Activated CD8-positive, alpha-beta memory T cell treated with anti-CD3 and anti-CD28 coated beads for 1 hour (primary cell): ENCODE measurements at places on chromosomes 6 and 20.

GRCh38 chr6:38183856-38184584 is 364.5 kb downstream of the ZFAND3 start:
- no peak for DNase-seq

- no peak for DNase-seq
Measured at GRCh38 chr20:57564951-57565642, 4.2 kb downstream of the PCK1 start.

GRCh38 chr6:131914967-131915751 is 36.0 kb downstream of the CCN2 start:
- peak; percentile 24 for DNase-seq

GRCh38 chr6:21064756-21065340 is 528.7 kb upstream of the SOX4 start:
- DNase-seq, result no peak

DNA sequence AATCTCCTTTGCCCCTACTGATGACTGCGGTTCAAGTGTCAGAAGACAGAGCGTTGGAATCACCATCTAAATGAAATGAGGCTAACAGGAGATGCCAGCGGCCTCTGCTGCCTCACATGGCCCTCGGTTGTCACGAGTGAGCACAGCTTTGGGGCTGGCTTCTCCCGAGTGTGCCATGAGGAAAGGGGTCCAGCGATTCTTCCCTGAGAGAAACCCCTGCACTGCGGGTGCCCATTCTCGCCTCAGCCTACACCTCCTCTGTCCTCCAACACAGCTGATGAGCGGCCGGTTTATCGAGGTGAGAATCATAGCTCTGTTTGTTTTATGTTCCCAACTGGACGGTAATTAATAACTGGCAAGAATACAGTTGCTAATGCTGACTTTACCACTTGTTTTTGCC is 144.7 kb upstream of the RPS6KA2 start:
- DNase-seq, result no peak

DNA sequence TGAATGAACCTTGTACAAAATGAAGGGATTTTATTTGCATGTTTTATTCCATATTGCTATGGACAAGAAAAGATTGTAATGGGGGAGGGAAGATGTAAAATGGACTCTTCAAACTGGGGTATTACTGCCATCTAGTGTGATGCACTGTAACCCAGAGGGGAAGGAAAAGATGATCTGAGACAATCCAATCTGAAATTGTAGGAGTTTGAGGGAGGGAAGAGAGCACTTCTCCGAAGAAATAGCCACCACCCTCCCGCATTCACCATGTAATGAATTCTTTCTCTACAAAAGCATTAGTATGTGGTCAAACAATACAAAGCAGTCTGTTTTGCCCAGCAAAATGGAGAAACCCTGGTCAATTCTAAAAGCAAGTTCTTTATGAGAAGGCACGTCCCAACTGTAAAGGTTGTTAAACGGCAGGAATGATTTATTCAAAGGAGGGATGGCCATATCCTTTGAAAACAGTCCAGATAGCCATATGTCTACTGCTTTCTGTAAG is 679.5 kb upstream of the NRSN1 start:
- no peak for DNase-seq

- no peak for DNase-seq
Measured at GRCh38 chr6:167682546-167683027, 144.1 kb upstream of the AFDN start.

GRCh38 chr6:130882370-130882769 is 55.2 kb downstream of the SMLR1 start:
- DNase-seq, result no peak

DNA sequence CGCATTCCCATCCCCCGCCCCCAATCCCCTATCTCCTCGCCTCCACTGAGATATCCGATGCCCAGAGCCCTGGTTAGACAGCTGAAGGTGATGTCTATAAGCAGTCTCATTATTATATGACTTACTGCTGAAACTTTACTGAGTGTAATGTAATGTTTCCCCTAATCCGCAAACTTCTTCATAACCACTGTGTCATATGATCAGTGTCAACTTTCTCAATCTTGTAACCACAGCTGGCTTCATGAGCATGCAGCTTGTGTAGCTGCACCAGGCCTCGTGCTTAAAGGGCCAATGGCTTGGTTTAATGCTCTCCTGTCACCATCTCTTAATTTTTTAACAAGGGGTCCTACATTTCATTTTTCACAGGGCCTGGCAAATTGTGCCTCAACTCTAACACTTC is 8.1 kb downstream of the ASIP start:
- no peak for DNase-seq

GRCh38 chr6:166910601-166911000 is 45.7 kb downstream of the RNASET2 start:
- DNase-seq, result no peak

DNA sequence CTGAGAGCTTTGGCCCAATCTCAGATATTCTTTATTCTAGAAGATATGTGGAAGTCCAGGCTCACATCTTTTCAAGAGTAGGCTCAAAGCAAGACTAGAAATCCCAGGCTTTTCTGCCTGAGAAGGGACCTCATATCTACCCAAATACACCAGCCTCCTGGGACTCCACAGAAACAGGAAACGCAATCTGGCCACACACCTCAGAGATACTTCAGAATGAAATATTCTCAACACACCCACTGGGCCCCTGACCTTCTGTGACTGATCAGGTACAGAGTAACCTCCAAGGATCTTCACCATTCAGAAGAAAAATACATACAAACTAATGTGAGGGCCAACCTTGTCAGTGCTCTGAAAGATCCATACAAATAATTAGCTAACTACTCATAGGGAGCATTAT is 183.2 kb downstream of the HIVEP2 start:
- DNase-seq, result no peak
